Progenitor cell of endocrine pancreas (in vitro differentiated cells): ENCODE measurements at places on chromosomes 6 and 20. TPM values are rescaled to one million over a fixed set of nuclear protein-coding genes. Genes with fewer than 3 reads are reported as not detected.
A peak's percentile ranks its signal among the peaks of the same experiment; 100 is the strongest.

PHACTR1 gene
- 8.6 and 8.7 TPM in 2 replicates for total RNA-seq

BMP7 gene
- total RNA-seq, result 28.4 and 35.4 TPM in 2 replicates

DLL1 gene
- total RNA-seq, result 75.3 and 79.1 TPM in 2 replicates

ZFP57 gene
- total RNA-seq, result 0.14 TPM in 1 of 2 replicates, not detected in the other

GRCh38 chr6:149013586-149014344 lies 266.9 kb downstream of the UST start:
- no peak overlapping the region for H3K4me3 ChIP-seq
- peaks cover 5% of the 10 kb centered on the region for H3K27me3 ChIP-seq
- H3K27ac ChIP-seq, result no peak overlapping the region
- H3K36me3 ChIP-seq, result no peaks in the 10 kb centered on the region
- no peak for DNase-seq
- H3K4me1 ChIP-seq, result no peaks in the 10 kb centered on the region

DNA sequence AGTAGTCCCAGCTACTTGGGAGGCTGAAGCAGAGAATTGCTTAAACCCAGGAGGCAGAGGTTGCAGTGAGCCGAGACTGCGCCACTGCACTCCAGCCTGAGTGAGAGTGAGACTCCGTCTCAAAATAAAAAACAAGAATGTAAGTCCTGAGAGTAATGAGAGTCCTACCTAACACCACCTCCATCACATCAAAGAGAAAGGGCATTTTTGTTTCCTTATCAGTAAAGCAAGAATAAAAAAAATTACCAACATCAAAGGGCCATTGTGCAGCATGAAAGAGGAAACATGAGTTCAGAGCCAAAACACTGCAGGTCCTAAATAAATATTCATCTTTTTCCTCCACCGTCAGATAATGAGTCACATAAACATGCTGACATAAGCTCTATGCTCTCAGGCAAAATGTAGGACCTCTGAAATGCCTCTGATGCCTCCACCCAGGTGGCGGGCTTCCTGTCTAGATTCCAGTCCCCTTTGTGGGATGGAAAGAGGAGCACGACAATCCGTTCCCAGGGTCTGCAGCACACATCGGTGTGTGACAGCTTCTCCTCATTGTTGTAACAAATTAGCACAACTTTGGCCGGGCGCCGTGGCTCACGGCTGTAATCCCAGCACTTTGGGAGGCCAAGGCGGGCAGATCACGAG lies 7.2 kb downstream of the ATP9A start:
- H3K27me3 ChIP-seq, result no peaks in the 10 kb centered on the region
- H3K27ac ChIP-seq, result peak overlapping the region; percentile 86

DNA sequence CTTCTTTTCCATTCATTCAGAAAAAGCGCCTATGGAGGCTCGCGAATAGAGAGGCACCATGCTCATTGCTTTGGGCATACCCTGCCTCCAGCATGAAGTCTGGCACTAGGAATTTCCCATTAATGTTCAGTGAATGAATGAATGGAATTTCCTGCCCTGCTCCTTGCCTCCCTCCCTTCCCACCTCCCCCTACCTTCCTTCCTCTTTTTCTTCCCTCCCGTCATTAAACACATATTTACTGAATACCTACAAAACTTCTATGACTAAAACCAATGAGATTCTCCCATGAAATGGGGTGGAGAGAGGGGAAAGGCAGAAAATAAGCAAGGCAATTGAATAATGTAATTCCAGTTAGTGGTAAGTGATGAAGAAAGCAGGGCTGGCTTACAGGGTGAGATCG lies 213.8 kb upstream of the AGPAT4 start:
- DNase-seq, result no peak
- H3K4me3 ChIP-seq, result no peak overlapping the region
- peaks cover 4% of the 10 kb centered on the region for H3K27me3 ChIP-seq
- no peaks in the 10 kb centered on the region for H3K4me1 ChIP-seq
- no peaks in the 10 kb centered on the region for H3K36me3 ChIP-seq

DNA sequence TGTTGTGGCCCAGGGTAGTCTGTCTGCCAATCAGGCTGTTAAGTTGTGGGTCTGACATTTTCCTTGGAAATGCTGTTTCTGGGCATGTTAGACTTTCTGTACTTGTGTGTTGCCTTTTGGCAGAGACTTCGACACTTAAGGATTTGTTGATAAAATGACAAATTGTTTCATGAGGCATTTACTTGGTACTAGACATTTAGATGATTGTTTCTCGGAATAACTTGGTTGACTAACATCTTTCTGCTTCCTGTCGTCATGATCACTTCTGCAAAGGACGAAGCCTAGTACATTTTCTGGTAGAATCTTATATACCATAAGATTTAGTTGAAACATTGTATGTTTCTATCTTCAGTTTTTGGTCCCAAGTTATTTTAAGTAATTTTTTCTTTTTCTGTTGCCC lies 34.1 kb downstream of the UTRN start:
- H3K27ac ChIP-seq, result peak overlapping the region; percentile 12
- peaks cover 8% of the 10 kb centered on the region for H3K36me3 ChIP-seq
- H3K4me3 ChIP-seq, result no peak overlapping the region
- no peaks in the 10 kb centered on the region for H3K27me3 ChIP-seq
- DNase-seq, result no peak

DNA sequence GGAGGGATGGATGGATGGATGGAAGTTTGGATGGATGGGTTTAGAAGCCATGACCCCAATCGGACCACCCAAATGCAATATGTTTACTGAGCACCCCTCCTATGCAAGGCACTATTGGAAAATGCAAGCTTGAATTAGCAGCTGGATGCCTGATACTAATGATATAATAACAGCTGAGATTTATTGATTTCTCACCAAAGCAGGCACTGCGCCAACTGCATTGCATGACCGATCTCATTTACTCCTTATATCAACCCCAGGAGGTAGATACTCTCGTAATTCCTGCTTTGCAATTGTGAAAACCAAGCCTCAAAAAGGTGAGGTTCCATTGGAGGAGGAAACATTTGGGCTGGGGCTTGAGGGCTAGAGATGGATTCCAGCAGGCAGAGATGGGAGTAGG lies 89.7 kb downstream of the KCNB1 start:
- no peaks in the 10 kb centered on the region for H3K36me3 ChIP-seq
- H3K4me3 ChIP-seq, result no peak overlapping the region
- peaks cover 17% of the 10 kb centered on the region for H3K27me3 ChIP-seq
- DNase-seq, result no peak
- H3K4me1 ChIP-seq, result no peaks in the 10 kb centered on the region
- H3K27ac ChIP-seq, result no peak overlapping the region

DNA sequence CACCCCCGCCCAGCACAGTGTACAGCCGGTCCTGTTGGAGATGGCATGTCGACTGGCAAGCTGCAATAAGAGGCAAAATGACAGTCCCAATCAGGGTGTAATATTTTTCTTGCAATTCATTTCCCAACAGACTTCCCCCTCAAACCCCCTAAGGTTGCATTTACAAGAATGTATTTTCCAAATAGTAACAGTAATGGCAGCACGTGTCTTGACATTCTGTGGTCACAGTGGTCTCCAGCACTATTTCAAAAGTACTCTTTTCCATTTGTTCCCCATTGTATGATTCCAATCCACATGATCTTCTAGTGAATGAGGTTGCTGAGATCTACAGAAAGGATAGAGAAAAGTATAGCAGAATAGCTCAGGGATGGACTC lies 97.8 kb upstream of the CARMIL1 start:
- H3K4me1 ChIP-seq, result peaks cover 9% of the 10 kb centered on the region
- H3K27ac ChIP-seq, result no peak overlapping the region
- H3K27me3 ChIP-seq, result peaks cover 14% of the 10 kb centered on the region
- no peaks in the 10 kb centered on the region for H3K36me3 ChIP-seq

- H3K36me3 ChIP-seq, result no peaks in the 10 kb centered on the region
- peaks cover 79% of the 10 kb centered on the region for H3K27me3 ChIP-seq
- no peak overlapping the region for H3K27ac ChIP-seq
- no peak overlapping the region for H3K4me3 ChIP-seq
- peaks cover 14% of the 10 kb centered on the region for H3K4me1 ChIP-seq
Observed at GRCh38 chr6:37675606-37676005, 22.1 kb downstream of the MDGA1 start.

DNA sequence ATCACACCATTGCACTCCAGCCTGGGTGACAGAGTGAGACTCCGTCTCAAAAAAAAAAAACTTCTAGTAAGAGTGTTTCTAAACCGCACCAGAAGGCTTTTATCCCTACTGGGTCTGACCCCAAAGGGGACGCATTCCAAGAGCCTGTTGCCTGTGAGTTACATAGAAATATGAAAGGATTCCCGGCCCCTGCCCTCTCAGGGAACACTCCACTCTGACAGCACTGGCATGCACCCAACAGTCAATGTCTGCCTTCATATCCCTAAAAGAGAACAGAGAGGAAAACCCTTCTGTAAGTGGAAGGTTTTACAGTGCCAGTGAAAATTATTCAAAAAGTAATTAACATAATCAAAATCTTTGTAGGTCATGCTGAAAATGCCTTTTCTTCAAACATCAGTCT lies 117.1 kb upstream of the PTPRT start:
- no peaks in the 10 kb centered on the region for H3K36me3 ChIP-seq
- H3K4me3 ChIP-seq, result no peak overlapping the region

DNA sequence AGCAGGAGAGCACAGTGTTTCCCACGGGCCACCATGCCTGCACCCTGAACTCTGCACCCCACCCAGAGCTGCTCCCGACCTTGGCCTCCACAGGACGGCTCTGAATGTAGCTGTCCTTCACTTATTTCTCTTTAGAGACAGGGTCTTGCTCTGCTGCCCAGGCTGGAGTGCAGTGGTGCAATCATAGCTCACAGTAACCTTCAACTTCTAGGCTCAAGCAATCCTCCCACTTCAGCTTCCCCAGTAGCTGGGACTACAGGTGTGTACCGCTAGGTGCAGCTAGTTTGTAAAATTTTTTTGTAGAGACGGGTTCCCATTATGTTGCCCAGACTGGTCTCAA lies 130.9 kb downstream of the AGPAT4 start:
- H3K27ac ChIP-seq, result peak overlapping the region; percentile 62
- no peaks in the 10 kb centered on the region for H3K4me1 ChIP-seq
- no peak overlapping the region for H3K4me3 ChIP-seq
- no peaks in the 10 kb centered on the region for H3K27me3 ChIP-seq

GRCh38 chr6:7236306-7237209 lies 76.4 kb downstream of the SSR1 start:
- no peaks in the 10 kb centered on the region for H3K27me3 ChIP-seq
- H3K4me1 ChIP-seq, result peaks cover 44% of the 10 kb centered on the region
- peak overlapping the region; percentile 21 for H3K4me3 ChIP-seq
- peak overlapping the region; percentile 7 for H3K27ac ChIP-seq
- H3K36me3 ChIP-seq, result peaks cover 22% of the 10 kb centered on the region

DNA sequence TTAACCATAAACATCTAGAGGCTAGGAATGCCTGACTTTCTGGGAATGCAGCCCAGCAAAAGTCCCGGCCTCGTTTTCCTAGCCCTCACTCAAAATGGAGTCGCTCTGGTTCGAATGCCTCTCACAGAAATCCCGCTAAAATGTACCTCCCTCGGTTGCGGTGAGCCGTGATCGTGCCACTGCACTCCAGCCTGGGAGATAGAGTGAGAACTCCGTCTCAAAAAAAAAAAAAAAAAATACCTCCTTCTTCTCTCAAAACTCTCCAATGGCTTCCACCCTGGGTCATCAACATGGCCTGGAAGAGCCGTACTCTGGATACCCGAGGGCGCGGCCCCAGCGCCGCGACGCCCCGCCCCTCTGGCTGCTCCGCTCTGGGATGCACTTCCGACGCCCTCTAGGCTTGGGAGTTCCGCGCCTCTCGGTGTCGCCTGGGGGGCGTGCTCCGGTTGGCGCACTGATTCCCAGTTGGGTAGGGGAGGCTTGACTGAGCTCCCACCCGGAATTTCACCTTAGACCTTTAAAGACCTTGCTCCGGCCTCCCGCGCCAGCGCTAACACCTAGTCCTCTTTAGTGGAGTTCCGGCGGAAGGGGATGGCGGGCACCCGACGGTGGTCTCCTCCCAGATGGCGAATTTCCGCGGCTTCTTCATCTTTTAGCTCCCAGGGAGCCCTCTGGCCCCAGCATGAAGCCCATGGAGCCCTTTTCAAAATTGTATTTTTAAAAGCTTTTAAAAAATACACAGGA lies 12.3 kb downstream of the HMGN4 start:
- peaks cover 14% of the 10 kb centered on the region for H3K27me3 ChIP-seq
- H3K36me3 ChIP-seq, result peaks cover 11% of the 10 kb centered on the region
- peak; percentile 62 for DNase-seq
- peak overlapping the region; percentile 86 for H3K27ac ChIP-seq

DNA sequence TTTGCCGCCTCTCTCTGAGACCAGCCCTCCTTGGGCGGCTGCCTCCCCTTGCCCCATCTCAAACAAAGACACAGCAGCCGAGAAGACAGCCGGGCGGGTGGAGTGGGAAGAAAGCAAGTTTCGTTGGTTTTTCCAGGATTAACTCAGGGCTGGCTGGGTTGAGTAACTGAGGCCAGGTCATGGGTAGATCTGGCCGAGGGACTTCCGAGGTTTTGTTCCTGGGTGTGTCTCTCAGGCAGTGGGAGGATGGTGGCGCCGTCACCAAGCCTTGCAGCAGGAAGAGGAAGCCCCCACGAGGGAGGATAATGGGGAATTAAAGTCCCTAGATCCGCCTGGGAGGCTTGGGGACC lies 167.2 kb downstream of the TTLL2 start:
- no peak for DNase-seq
- H3K4me3 ChIP-seq, result no peak overlapping the region
- H3K27ac ChIP-seq, result peak overlapping the region; percentile 91
- H3K27me3 ChIP-seq, result peaks cover 8% of the 10 kb centered on the region

- DNase-seq, result no peak
- peaks cover 7% of the 10 kb centered on the region for H3K4me1 ChIP-seq
- no peak overlapping the region for H3K27ac ChIP-seq
- peaks cover 14% of the 10 kb centered on the region for H3K27me3 ChIP-seq
Observed at GRCh38 chr6:35948725-35949124, 27.8 kb upstream of the SRPK1 start.

- peak overlapping the region; percentile 91 for H3K4me3 ChIP-seq
- H3K27ac ChIP-seq, result peak overlapping the region; percentile 94
- H3K4me1 ChIP-seq, result peaks cover 34% of the 10 kb centered on the region
- DNase-seq, result peak; percentile 32
- no peaks in the 10 kb centered on the region for H3K27me3 ChIP-seq
- no peaks in the 10 kb centered on the region for H3K36me3 ChIP-seq
Observed at GRCh38 chr6:7108196-7108963, 619 bp downstream of the RREB1 start.

GRCh38 chr6:11043378-11043960 lies 636 bp downstream of the ELOVL2 start:
- H3K27ac ChIP-seq, result peak overlapping the region; percentile 9
- peak overlapping the region; percentile 74 for H3K4me3 ChIP-seq
- H3K4me1 ChIP-seq, result peaks cover 8% of the 10 kb centered on the region
- H3K27me3 ChIP-seq, result peaks cover 67% of the 10 kb centered on the region
- DNase-seq, result no peak
- no peaks in the 10 kb centered on the region for H3K36me3 ChIP-seq

GRCh38 chr6:89975991-89976693 lies 81.9 kb downstream of the GJA10 start:
- no peaks in the 10 kb centered on the region for H3K27me3 ChIP-seq
- no peak for DNase-seq
- no peaks in the 10 kb centered on the region for H3K4me1 ChIP-seq
